ENCODE measurements at places on chromosomes 11 and 22.

GRCh38 chr11:7154881-7155361 lies 66.1 kb downstream of the RBMXL2 start:
- no peaks in the 10 kb centered on the region for H3K36me3 ChIP-seq
- no peaks in the 10 kb centered on the region for H3K27me3 ChIP-seq
- no peak overlapping the region for H3K27ac ChIP-seq
- DNase-seq, result no peak
- no peaks in the 10 kb centered on the region for H3K4me1 ChIP-seq
- H3K4me3 ChIP-seq, result no peak overlapping the region

GRCh38 chr11:128116447-128116846 lies 470.9 kb downstream of the ETS1 start:
- no peak overlapping the region for H3K4me3 ChIP-seq
- H3K27ac ChIP-seq, result no peak overlapping the region
- no peaks in the 10 kb centered on the region for H3K27me3 ChIP-seq
- H3K36me3 ChIP-seq, result no peaks in the 10 kb centered on the region
- peaks cover 2% of the 10 kb centered on the region for H3K4me1 ChIP-seq
- DNase-seq, result no peak

DNA sequence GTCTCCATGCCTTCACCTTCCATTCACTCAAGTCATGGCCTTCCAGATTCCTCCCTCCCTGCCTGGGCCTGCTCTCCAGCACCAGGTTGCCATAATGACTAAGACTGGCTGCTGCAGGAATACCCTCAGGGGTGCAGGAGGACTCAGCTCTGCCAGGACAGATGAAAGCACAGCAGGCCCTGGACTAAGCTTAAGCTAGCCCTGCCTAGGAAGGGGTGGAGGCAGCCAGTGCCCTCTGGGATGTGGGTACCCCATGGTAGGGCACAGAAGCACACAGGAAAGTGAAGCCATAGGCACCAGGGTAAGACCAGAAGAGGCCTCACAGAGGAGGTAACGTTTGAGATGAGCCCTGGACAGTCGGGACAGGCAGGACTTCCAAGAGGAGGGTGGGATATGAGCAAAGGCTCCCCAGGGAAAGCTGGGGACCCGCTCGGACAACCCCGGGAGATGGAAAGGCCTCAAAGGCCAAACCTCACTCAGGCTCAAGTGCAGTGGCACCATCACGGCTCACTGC lies 3.0 kb upstream of the RIN1 start:
- no peaks in the 10 kb centered on the region for H3K27me3 ChIP-seq
- DNase-seq, result no peak
- peaks cover 2% of the 10 kb centered on the region for H3K4me1 ChIP-seq
- H3K27ac ChIP-seq, result no peak overlapping the region
- no peak overlapping the region for H3K4me3 ChIP-seq

DNA sequence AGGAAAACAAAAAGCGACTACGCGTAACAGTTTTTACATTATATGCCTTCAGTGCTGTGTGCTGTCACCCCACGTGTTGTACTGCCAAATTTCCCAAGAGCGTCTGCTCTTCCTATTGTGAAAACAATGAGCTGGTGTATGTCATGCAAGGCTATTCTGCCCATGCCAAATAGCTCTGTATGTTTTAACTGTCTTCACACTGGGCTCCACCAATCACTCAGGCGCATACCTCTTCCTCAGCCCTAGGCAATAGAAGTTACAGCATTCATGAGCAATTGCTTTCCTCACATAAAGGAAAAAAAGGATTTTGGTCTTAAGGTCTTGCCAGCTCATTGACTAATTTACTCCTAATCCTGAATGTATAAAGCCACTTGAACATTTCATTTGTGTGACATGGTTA lies 606.8 kb downstream of the NTM start:
- H3K4me1 ChIP-seq, result no peaks in the 10 kb centered on the region
- no peak overlapping the region for H3K27ac ChIP-seq
- H3K27me3 ChIP-seq, result no peaks in the 10 kb centered on the region

GRCh38 chr11:45152740-45153595 lies 6.5 kb downstream of the PRDM11 start:
- H3K36me3 ChIP-seq, result no peaks in the 10 kb centered on the region
- H3K4me3 ChIP-seq, result no peak overlapping the region
- no peaks in the 10 kb centered on the region for H3K4me1 ChIP-seq
- no peak for DNase-seq
- no peak overlapping the region for H3K27ac ChIP-seq

- H3K27ac ChIP-seq, result no peak overlapping the region
- no peak overlapping the region for H3K4me3 ChIP-seq
- peaks cover 34% of the 10 kb centered on the region for H3K36me3 ChIP-seq
- peaks cover 2% of the 10 kb centered on the region for H3K4me1 ChIP-seq
- no peaks in the 10 kb centered on the region for H3K27me3 ChIP-seq
These were observed 15.8 kb upstream of the CHADL start for GRCh38 chr22:41256254-41257253.

DNA sequence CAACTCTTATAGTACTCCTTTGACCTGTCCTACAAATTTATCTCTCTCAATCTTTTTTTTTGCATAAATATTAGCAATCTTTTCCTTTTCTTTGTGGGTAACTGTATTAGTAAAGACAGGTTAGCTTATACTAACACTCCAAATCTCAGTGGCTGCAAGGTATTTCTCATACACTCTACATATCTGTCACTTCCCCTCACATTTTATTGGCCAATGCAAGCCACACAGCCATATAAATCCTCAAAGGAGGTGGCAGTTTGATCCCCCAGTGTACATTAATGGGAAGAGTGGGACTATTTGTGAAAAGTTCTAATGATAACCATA lies 42.6 kb upstream of the EED start:
- H3K4me3 ChIP-seq, result no peak overlapping the region
- no peaks in the 10 kb centered on the region for H3K4me1 ChIP-seq
- H3K27me3 ChIP-seq, result no peaks in the 10 kb centered on the region
- H3K36me3 ChIP-seq, result no peaks in the 10 kb centered on the region
- H3K27ac ChIP-seq, result no peak overlapping the region

DNA sequence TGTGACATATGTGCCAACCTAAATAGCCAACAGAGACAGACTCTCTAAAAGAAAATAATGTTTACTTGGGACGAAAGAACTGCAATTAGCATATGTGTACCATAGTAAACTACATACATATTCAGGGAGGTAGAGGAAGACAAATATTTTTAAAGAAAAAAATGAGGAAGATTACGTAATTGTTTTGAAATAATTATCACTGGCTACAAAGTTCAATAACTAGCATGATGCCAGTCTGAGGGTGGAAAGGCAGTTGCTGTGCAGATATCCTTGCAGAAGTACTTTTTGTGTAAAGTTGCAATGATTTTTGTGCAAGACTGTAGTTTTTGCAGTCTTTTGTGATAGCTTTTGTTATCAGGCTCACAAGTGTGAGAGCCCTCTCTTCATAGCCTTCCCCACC lies 103.3 kb upstream of the ANO5 start:
- no peaks in the 10 kb centered on the region for H3K27me3 ChIP-seq
- H3K4me3 ChIP-seq, result no peak overlapping the region
- H3K27ac ChIP-seq, result no peak overlapping the region
- no peak for DNase-seq
- no peaks in the 10 kb centered on the region for H3K4me1 ChIP-seq

DNA sequence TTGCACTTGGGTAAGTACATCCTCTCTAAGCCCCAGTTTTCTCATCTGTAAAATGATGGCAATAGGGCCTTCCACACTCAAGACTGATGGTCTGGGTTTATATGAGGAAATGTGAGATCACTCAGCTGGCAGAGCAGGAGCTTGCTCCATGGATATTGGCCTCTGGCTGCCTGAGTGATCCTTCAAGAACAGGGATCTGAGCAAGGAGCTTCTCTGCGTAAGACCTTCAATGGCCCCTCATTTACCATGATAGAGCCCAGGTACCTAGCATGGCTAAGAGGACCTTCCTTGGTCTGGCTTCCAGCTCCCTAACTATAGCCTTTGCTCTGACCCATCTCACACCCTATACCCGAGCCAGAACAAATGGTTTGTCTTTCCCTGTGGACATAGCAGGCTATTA lies 5.5 kb downstream of the ROBO4 start:
- no peak overlapping the region for H3K4me3 ChIP-seq
- H3K4me1 ChIP-seq, result no peaks in the 10 kb centered on the region
- H3K27me3 ChIP-seq, result no peaks in the 10 kb centered on the region
- no peak overlapping the region for H3K27ac ChIP-seq

- no peaks in the 10 kb centered on the region for H3K4me1 ChIP-seq
- DNase-seq, result no peak
- no peak overlapping the region for H3K4me3 ChIP-seq
- no peak overlapping the region for H3K27ac ChIP-seq
- no peaks in the 10 kb centered on the region for H3K36me3 ChIP-seq
- no peaks in the 10 kb centered on the region for H3K27me3 ChIP-seq
These were observed 20.0 kb upstream of the CASP12 start for GRCh38 chr11:104918113-104918824.

DNA sequence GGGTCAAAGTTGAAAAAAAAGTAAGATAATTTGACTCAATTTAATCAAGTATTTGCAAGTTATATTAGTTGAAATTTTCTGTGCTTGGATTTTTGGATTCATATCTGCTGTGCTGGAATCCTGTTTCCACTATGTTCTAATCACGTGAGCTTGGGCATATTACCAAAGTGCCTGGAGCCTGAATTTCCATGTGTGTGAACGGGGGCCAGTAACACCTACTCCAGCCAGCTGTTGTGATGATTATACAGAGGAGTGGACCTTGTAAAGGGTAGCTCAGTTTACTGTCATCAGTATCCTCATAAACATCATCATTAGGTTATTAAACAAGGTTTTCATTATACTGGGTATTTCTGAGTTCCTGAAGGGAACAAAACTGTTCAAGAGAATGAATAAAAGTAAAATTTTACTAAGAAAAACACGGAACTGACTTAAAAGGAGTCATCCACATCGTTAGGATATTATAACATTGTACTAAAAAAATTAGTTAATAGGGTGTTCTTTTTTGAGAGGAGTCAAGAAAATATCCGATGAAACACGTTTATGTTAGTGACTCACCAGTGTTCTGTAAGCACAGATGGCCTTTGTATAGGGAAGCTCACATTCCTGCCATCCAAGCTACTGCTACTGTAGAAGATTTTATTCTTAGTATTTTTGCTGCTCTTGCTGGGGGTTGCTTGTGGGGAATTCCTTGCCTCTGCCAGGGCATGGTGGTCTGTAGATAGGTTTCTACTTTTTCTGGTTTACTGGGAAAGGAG lies 144.1 kb downstream of the ARHGAP42 start:
- no peaks in the 10 kb centered on the region for H3K36me3 ChIP-seq
- H3K27me3 ChIP-seq, result no peaks in the 10 kb centered on the region
- peaks cover 7% of the 10 kb centered on the region for H3K4me1 ChIP-seq
- H3K27ac ChIP-seq, result no peak overlapping the region
- DNase-seq, result no peak

DNA sequence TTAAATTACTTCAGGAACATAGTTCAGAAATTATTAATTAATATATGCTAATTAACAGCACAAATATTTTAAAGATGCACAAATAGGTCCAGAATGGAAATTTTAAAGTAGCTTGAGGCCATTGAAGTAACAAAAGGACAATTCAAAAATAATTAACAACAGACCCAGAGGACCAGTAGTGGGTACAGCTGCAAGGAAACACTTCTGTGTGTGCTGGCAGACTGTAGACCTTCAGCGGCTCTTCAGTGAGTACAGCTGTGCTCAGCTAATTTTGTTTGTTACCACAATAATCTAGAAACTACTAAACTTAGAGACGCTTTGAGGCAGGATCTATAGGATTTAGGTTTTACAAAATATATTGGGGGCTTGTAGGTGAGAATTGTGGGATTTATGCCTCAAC lies 103.8 kb downstream of the GRIA4 start:
- DNase-seq, result no peak
- H3K27me3 ChIP-seq, result no peaks in the 10 kb centered on the region
- H3K4me1 ChIP-seq, result no peaks in the 10 kb centered on the region
- no peaks in the 10 kb centered on the region for H3K36me3 ChIP-seq

DNA sequence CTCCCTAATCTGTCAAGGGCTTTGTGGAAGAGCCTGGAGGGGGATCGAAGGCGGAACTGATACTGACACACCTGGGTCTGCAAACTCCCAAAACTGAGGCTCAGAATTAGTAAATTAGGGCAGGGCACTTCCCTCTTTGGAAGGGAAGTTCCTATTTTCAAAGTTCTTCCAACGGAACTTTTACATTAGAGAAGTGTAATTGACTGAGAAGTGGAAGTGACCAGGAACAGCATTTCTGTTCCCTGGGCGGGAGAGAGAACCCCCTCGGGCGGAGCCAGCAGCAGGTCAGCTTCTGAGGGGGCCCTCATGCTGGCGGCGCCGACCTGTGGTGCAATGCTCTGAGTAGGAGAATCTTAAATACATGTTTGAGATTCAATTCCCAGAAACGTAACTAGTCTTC lies 1.1 kb upstream of the CBL start:
- no peak overlapping the region for H3K4me3 ChIP-seq
- no peaks in the 10 kb centered on the region for H3K4me1 ChIP-seq
- DNase-seq, result no peak

DNA sequence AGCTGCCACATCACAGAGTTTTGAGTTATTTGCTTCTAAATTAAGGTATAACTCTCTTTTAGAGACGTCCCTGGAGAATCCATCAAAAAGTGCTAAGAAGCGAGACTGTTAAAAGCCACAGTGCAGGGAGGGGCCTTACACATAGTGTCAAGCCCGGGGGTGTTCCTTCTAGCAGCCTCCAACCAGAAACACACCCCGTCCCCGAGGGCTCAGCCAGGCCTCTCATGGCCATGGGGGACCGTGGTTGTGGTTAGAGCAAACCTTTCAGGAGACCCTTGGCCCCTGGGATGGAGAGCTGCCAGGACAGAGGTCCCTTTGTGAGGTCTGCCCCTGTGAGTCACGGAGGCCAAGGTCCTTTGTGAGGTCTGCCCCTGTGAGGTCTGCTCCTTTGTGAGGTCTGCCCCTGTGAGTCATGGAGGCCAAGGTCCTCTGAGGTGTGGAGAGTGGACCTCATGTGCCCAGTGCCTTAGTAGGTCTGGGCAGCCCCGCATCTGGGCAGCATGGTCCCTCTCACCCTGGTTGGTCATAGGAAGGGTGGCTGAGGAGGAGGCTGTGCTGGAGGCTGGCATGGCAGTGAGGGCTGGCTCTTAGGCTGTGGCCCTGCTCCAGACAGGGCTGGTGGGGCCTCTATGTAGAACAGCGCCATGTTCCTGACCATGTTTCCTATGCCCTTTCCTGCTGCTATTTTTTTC lies 5.4 kb downstream of the GNAZ start:
- no peak overlapping the region for H3K27ac ChIP-seq
- H3K27me3 ChIP-seq, result peaks cover 6% of the 10 kb centered on the region

DNA sequence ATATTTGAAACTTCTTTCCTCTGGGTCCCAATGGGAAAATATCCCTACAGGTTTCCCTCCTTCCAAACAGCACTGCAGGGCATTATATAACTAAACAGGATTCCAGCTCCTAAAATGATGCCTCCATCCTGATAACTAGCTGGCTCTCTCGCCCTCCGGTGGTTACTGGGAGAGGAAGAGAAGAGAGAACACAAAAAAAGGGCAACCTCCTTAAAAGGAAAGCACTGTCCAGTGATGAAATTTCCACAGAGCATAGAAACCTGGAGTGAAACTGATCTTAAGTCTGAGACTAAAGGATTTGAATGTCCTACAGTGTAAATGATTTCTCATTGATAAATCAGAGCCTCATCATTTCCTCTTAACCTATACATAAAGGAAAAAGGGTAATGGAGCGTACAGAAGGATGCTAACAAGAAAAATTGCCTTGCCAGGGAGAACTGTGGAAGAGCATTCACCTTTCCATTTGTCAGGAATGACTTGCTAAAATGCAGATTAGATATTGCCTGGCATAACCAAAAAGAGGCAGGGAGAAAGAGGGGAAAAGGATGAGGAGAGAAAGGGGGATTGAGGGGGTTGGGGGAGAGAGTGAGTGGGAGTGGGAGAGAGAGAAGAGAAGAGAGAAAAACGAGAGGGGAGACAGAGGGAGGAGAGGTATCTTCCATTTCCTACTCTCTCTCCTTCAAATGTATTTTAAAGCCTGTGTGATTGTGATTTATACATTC lies 121.3 kb downstream of the APOL5 start:
- peaks cover 15% of the 10 kb centered on the region for H3K4me1 ChIP-seq
- peak overlapping the region; percentile 51 for H3K27ac ChIP-seq
- DNase-seq, result peak; percentile 76
- H3K36me3 ChIP-seq, result no peaks in the 10 kb centered on the region
- no peak overlapping the region for H3K4me3 ChIP-seq
- no peaks in the 10 kb centered on the region for H3K27me3 ChIP-seq

Data from mesendoderm (in vitro differentiated cells).